ENCODE measurements at places on chromosomes 3 and 15.

- DNase-seq: no peak
Measured at GRCh38 chr3:56355570-56356185, 112.6 kb downstream of the ERC2 start.

DNA sequence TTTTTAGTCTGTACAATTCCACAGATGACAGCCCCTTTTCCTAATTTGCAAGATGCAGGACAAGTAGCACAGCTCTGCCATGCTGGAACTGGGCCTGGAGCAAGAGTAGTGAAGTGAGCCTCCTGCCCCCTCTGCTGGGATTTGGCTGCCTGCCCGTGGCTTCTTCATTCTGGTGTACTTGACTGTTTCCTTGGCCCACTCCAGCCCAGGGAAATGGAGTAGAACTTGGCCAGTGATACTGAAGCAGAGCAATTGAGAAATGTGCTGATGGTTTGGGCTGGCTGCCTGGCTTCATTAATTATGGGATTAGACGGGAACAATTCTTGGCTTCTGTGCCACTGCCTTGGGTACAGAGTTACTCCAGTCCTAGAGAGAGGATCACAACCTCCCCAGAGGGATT is 2.8 kb downstream of the GPD1L start:
- no peak for DNase-seq

DNA sequence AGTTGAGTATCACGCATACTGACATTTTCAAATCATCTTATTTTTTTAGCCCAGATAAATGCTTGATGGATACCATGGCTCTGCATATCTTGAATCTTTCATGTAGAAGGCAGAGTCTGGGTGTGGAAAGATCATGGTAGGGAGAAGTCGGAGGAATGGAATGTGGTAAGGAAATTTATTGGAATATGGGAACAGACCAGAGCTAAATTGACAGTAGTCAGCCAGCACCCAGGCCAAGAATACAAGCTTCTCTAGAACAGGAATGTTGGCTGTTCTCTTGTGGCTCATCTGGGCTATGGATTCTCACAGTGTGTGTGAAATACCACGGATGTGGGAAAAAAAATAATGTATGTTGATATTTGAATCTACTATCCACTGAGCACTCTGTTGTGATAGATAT is 305.7 kb upstream of the COL8A1 start:
- no peak for DNase-seq

DNA sequence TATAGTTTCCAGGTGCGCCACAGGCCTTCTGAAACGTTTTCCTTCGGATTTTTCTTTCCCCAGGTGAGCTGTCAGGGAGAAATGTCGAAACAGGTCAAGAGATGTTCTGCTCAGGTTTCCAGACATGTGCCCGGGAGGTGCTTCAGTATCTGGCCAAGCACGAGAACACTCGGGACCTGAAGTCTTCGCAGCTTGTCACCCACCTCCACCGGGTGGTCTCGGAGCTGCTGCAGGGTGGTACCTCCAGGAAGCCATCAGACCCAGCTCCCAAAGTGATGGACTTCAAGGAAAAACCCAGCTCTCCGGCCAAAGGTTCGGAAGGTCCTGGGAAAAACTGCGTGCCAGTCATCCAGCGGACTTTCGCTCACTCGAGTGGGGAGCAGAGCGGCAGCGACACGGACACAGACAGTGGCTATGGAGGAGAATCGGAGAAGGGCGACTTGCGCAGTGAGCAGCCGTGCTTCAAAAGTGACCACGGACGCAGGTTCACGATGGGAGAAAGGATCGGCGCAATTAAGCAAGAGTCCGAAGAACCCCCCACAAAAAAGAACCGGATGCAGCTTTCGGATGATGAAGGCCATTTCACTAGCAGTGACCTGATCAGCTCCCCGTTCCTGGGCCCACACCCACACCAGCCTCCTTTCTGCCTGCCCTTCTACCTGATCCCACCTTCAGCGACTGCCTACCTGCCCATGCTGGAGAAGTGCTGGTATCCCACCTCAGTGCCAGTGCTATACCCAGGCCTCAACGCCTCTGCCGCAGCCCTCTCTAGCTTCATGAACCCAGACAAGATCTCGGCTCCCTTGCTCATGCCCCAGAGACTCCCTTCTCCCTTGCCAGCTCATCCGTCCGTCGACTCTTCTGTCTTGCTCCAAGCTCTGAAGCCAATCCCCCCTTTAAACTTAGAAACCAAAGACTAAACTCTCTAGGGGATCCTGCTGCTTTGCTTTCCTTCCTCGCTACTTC is 3.8 kb downstream of the BHLHE40 start:
- DNase-seq: no peak

GRCh38 chr3:52880474-52880873 is 16.9 kb downstream of the STIMATE start:
- DNase-seq: no peak

DNA sequence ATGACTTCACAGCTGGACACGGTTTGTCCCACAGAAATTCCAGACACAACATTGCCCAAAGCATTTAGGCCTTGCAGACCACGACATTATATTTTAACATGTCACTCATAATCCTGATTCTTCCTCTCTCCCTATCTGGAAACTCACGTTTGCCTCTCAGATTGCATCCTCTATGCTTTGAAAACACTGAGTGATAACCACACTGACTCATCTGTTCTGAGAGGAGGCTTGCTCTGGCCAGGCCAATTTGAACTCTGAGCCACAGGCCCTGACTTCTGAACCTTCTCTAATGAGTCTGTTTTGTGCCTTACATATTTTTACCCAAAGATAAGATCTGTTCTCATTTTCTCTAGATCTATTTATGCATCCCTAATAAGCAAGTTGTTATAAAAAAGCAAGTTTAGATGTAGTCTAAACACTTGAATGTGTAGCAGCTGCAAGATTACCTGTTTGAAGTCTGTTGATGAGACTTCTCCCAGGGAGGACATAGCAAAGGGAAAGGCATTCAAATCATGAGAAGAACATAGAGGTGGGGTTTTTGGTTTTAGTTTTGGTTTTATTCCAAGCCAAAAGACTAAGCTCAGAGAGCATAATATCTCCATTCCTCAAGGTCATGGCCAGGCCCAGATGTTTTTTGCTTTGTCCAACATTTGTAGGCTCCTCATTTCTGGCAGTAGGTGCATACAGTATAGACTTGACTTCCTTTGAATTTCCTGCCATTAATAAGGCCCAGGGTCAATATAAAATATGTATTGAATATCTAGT is 234.4 kb upstream of the LRTM1 start:
- no peak for DNase-seq

GRCh38 chr3:66561367-66561766 is 60.5 kb upstream of the LRIG1 start:
- DNase-seq: no peak

DNA sequence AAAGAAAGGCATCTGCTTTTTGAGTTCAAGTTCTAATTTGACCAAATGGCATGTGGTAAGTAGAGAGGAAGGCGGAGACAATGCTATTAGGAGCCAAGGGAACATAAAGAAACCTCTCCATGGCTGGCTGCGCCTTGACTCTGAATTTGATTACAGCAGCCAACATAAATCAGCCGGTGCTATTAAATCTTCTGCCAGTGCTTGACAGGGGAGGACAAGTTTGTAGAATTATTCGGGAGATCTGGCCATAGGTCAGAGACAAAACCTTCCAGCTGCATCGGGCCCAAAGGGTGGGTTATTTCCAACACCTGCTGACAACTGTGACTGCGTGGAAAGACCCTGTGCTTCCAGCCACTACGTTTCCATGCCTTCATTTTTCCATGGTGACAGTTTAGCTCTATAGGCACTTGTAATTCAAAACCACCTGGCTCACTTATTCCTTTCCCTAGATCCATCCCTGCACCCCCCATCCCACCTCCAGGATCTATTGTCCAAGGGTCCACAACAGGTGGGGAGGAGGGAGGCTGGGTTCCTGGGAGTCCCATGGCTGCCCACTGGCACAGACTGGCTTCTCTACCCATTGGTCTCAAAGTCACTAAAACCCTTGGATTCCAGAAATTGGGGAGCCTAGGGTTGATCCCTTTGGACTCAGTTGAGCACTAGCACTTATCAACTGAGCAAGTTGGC is 15.9 kb downstream of the COLQ start:
- no peak for DNase-seq

- DNase-seq: no peak
Measured at GRCh38 chr15:70615435-70616310, 147.7 kb downstream of the UACA start.

GRCh38 chr3:63521657-63522056 is 130.8 kb upstream of the SNTN start:
- no peak for DNase-seq

DNA sequence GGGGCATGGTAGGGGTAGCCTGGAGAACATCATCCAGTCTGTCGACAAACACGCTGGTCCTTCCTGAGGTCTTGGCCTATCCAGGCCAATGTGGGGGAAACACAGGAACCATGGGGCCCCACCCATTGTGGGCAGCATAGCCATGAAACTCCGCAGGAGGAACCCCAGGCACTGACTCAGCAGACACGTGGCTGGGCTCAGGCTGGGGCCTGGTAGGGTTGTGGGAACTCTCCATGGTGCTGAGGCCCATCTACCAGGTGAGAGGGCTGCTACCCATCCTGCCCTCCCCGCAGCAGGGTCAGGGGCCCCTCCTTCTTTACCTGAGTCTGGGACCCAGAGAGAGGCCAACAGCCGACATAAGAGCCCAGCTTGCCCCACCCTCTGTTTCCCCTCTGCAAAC is 22.6 kb upstream of the CACNA2D2 start:
- no peak for DNase-seq

DNA sequence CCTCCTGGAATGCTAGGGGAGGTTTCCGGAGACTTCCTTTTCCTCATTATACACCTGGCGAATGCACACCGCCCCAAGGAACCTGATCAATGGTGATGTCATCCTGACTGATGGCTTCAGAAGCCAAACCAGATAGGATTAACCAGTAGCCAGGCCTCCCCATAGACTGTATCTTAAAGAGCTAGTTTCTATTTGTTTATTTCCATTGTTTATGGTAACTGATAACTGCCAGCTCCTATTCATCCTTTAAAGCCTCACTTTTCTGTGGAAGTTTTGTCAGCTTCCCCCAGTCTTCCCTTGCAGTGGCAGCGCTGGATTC is at the start of gene MKRN2OS:
TSS of gene MKRN2OS (minus strand) at position 27 of the 319 bp plus-strand sequence. CDS start 35 bp downstream, outside the sequence.
- DNase-seq: no peak

DNA sequence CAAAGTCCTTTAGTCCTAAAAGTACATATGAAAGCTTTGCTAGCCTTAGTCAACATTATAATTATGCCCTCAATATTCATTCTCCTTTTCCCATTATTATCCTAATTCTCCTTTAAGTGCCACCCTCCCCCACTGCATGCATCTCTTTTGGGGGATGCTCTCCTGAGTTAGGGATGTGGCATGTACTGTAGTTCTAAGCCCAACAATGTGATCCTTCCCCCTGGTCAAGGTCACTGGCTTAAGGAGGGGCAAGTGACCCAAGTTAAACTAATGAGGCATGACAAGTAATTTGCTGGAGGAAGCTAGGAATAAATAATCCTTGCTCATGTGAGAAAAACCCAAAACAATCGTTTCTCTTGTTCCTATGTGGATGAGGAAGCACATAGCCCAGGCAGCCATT is 343.9 kb upstream of the SUCLG2 start:
- DNase-seq: no peak

- DNase-seq: no peak
Measured at GRCh38 chr3:72462595-72463011, 385.6 kb downstream of the SHQ1 start.

GRCh38 chr15:79962178-79962577 is 8.8 kb downstream of the BCL2A1 start:
- no peak for DNase-seq

GRCh38 chr15:100832149-100832942 is 47.3 kb upstream of the ALDH1A3 start:
- no peak for DNase-seq

Data from effector CD8-positive, alpha-beta T cell (primary cell).